ENCODE measurements at places on chromosomes 5 and 9.

DNA sequence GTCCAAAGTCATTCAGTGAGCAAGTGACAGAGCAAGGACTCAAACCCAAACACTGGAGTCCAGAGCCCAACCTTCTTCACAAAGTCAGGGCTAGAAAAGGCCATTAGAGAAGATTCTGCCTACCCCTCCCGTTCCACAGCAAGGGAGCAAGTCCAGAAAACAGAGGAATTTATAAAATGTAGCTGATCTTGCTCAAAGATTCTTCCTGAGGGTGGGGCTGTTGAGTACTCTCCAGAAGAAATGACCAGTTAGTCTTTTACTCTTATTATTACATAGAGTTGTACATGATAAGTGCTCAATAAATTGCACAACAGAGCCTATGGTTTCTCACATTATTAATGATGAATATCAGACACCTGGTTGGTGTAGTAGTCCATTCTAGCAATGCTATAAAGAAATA, 39.3 kb upstream of the HMHB1 start:
- H3K4me1 ChIP-seq = no peaks in the 10 kb centered on the region
- no peak overlapping the region for H3K4me3 ChIP-seq
- H3K27ac ChIP-seq = no peak overlapping the region

DNA sequence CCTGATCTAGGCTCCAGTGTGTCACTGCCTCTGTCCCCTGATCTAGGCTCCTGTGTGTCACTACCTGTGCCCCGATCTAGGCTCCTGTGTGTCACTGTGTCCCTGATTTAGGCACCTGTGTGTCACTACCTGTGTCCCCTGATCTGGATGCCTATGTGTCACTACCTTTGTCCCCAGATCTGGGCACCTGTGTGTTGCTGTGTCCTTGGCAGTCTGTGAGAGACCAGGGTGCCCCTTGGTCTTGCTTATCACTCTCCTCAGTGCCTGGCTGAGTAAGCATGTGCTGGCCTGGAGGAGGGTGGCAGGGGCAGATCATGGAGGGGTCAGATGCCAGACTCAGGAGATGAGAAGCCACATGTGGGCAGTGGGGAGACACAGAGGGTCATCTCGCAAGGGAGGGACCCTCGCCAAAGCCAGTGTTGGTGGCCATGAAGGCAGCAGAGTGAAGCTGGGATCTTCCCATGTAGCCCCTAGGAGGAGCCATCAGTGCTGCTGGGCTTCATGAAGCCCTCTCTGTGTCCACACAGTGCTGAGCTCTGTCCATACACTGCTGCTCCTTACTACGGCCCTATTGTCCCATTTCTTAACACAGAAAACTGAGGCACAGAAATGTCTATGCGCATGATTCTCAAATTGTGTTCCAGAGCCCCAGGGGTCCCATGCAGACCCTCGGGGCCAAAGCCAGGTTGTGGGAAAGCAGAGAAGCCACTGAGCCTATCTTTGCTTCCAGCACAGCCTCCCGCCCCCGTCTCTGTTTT, 15.5 kb downstream of the OLFML2A start:
- no peaks in the 10 kb centered on the region for H3K36me3 ChIP-seq
- no peak overlapping the region for H3K27ac ChIP-seq
- H3K4me1 ChIP-seq = no peaks in the 10 kb centered on the region
- no peak overlapping the region for H3K4me3 ChIP-seq

DNA sequence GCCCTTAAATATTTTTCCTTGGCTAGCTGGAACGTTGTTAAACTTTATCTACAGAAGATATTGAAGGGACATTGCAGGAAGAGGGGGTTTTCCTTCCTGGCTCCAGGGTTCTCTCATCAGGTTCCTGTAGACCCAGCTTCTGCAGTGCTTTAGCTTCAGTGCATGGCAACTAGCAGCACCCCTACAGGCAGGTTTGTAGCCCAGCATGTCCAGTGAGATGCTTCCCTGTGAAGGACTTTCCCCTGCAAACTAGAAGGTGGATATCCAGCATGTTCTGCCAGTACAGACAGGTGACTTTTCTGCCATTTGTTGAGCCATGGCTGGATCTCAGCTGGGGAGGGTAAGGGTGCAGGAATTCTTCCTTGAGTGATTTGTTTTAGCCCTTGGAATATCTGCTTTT, 10.4 kb downstream of the CCL28 start:
- no peak for DNase-seq
- H3K27me3 ChIP-seq = no peaks in the 10 kb centered on the region
- H3K4me3 ChIP-seq = no peak overlapping the region
- H3K27ac ChIP-seq = no peak overlapping the region
- H3K36me3 ChIP-seq = no peaks in the 10 kb centered on the region

- no peak overlapping the region for H3K27ac ChIP-seq
- no peaks in the 10 kb centered on the region for H3K36me3 ChIP-seq
- H3K4me1 ChIP-seq = peaks cover 12% of the 10 kb centered on the region
- no peak overlapping the region for H3K4me3 ChIP-seq
These were observed 12.2 kb upstream of the TMEM252 start for GRCh38 chr9:68552700-68553476.

GRCh38 chr9:112097712-112098688, 77.1 kb downstream of the SUSD1 start:
- peak; percentile 80 for DNase-seq
- H3K4me3 ChIP-seq = no peak overlapping the region

DNA sequence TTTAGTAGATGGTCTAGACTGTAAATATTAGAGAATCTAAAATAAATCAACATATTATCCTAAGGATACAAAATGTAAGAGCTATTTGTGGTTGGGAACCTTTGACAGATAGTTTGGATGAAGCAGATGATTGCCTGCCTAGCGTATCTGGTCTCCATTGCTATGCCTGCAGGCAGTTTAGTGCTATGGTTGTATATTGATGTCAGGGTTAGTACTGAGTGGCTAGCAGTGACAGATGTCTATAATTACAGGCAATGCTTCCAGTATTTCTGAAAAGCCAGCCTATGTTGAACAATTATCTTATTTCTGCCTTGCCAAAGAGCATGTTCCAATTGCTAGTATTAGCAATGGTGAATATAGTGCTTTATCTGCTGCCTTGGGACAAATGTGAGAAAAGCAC, 151.3 kb upstream of the TLX3 start:
- no peaks in the 10 kb centered on the region for H3K27me3 ChIP-seq
- no peaks in the 10 kb centered on the region for H3K36me3 ChIP-seq
- H3K4me3 ChIP-seq = no peak overlapping the region
- peaks cover 3% of the 10 kb centered on the region for H3K4me1 ChIP-seq
- H3K27ac ChIP-seq = no peak overlapping the region

DNA sequence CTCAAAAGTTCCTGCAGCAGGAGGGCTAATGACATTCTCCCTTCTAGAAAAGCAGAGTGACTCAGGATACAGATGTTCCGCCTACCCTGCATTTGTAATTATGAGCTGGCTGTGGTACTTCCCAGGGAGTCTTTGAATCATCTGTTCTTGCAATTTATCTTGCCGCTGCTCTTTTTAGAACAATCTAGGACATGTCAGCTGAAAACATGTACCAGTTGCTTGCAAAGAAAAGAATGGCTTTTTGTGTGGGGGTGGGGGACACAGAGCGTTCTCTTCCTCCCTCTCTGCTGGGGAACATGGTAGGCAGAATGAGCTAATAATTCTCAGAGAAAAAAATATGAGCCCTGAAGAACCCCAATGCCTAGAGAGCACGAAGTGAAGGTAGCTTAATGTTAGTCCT, 51.7 kb upstream of the TUT7 start:
- H3K4me1 ChIP-seq = no peaks in the 10 kb centered on the region
- no peak overlapping the region for H3K4me3 ChIP-seq
- H3K36me3 ChIP-seq = no peaks in the 10 kb centered on the region
- no peak for DNase-seq

GRCh38 chr9:13804532-13804931, 509.4 kb downstream of the NFIB start:
- no peaks in the 10 kb centered on the region for H3K36me3 ChIP-seq
- H3K4me3 ChIP-seq = no peak overlapping the region
- no peak overlapping the region for H3K27ac ChIP-seq
- no peak for DNase-seq
- H3K4me1 ChIP-seq = peaks cover 3% of the 10 kb centered on the region

- no peak for DNase-seq
These were observed 6.1 kb downstream of the ST6GALNAC4 start for GRCh38 chr9:127910613-127911205.
